ENCODE measurements at places on chromosomes 1 and 21.
A peak's percentile ranks its signal among the peaks of the same experiment; 100 is the strongest.

- DNase-seq = no peak
These were observed 31.0 kb upstream of the SOX13 start for GRCh38 chr1:204041803-204042505.

DNA sequence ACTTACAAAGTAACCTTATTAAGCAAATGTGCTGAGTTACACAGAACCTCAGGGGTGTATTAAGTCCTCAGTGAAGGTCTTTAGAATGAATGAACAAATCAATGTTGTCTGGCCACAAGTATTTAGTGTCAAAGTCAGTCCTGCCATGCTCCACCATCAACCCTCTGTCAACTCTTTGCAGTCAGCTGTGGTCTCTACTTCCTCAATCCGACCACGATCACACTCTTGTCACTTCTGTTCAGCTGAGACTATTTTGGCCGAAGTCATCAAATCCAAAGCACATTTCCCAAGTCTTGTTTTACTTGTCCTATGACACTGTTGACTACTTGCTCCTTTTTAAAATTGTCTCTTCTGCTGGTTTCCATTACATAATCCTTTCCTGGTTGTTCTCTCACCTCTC is 173.5 kb downstream of the ST6GALNAC5 start:
- no peak for DNase-seq

DNA sequence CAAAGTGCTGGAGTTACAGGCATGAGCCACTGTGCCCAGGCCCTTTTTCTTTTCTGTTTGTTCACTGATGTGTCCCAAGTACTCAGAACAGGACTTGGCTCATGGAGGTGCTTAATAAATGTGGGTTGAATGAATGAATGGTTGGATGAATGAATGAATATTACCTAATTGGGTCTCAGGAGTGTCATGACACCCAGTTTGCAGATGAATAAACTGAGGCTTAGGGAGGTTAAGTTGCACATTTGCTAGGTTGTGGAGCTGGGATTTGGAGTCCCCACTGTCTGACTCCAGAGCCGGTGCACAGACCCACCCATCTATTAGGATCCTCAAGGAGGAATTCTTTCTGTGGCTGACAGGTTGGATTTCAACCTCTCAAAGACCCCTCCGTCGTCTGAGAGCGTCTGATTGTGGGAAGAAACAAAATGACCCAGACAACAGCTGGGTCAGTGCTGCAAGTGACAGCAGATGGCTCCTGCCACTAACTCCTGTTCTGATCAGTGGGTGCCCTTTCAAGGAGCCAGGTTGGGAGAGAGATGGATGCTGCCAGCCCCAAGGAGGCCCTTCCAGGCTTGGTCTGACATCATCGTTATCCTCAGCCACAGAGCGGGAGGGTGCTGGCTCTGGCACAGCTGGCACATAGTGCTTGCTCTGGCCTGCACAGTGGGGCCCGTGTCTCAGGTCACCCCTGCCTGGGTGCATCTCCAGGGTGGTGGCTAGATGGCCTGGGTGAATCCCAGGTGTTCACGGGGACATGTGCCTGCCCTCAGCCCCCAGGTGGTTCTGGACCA is 24.2 kb downstream of the ARHGEF10L start:
- no peak for DNase-seq

DNA sequence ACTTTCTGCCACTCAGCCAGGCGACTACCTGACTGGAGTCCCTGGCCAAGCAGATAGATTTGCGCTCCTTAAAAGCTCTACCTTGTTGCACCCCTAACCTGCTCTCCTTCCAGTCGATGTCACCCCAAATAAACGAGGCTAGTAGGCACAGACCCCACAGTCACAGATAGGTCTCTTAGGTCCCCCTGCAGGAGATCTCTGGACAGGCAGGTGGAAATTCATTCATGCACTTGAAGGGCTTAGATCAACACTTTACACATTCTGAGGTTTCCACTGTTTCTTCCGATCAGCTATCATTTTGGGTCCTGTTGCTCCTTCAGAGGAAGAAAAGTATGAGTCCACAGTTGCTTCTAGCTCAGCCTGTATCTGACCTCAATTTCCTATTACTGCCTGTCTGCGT is 272.6 kb upstream of the FMN2 start:
- DNase-seq = no peak

DNA sequence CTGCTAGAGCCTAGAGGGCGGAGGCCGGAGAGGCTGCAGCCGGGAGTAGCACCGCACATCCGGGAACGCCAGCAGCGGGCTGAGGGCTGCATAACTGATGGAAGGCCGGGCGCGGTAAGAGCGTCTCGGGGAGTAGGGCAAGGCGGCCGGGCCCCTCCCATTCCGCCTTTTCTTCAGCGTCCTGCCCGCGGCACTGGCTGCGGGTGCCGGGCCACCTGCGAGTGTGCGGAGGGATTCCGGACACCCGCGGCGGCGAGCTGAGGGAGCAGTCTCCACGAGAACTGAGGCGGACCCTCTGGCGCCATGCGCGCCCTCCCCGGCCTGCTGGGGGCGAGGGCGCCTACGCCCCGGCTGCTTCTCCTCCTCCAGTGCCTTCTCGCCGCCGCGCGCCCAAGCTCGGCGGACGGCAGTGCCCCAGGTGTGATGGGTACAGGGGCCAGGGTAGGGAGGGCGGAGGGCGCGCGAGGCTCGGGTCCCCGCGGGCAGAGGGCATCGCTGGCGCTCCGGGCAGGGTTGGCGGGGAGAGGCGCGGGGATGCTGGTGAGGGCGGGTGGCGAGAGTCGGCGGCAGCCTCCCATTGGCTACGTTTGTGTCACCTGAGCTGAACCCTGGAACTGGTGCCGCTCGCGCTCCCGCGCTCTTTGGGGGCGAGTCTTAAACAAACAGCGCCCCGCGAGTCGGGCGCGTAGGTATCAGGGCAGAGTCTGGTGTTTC is 334.4 kb downstream of the SRGAP2C start:
- DNase-seq = no peak

DNA sequence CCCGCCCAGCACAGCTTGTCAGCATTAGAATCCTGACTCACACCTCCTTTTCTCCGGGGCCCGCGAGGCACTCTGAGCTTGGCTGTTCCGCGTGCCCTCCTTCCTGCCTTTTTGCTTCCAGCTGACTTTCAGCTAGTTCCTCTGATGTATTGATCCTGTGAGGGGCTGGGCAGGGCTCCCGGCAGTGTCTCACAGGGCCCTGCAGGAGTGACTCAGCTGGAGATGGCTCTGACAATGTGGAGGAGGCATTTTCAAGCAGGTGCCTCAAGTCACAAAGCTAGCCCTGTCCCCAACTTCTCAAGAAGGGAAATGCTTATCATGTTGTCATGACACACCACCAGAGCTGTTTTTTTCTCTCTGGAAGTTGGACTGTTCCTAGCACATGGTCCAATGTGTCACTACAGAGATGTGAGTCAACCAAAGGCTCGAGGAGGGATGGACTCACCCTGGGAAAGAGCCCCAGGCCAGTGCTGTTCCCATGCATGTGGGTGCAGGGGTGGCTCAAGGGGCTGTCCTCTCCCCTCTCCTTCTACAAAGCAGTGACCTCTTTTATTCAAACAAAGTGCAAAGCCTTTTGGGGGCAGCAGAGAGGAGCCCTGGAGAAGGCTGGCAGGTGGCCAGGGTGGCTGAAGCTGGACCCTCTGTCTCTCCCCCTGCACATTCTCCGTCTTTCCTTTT is 30.6 kb downstream of the SYT6 start:
- no peak for DNase-seq

- peak; percentile 20 for DNase-seq
These were observed 26.1 kb upstream of the SMIM12 start for GRCh38 chr1:34885405-34886247.

DNA sequence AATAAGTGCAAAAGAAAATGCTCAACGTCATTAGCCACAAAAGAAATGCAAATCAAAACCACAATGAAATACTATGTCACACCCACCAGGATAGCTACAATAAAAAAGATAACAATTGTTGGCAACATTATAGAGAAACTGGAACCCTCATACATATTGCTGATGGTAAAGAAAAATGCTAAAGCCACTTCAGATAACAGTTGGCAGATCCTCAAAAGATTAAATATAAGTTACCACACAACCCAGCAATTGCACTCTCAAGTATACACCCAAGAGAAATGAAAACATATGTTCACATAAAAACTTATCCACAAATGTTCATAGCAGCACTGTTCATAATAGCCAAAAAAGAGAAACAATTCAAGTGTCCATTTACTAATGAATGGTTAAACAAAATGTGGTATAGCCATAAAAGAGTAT is 20.7 kb downstream of the TRIM33 start:
- no peak for DNase-seq

- no peak for DNase-seq
These were observed 25.5 kb upstream of the C1orf159 start for GRCh38 chr1:1141244-1141910.

DNA sequence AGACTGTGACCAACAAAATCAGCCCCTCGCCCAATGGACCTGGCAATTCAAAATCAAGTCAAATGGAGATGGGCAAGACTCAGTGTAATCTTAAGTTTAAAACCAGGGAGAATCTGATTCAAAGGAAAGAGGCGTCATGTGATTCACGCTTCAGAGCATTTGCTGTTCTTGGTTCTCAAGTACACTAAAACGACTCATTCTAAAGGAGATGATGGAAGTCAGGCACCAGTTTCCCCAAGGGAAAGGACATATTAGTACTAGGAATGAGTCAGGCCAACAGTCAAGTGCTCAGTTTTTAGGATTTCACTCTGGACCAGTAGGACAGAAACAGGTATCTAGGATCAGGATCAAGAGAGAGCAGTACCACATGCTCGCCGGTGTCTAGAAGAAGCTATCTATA is 429.6 kb downstream of the PLPP3 start:
- no peak for DNase-seq

- no peak for DNase-seq
These were observed 68.9 kb downstream of the CAMTA1 start for GRCh38 chr1:6854166-6854565.

- no peak for DNase-seq
These were observed at the start of gene TMEM269 for GRCh38 chr1:42784946-42785693. Gene TMEM269 (plus strand): TSS chr1:42784991. CDS start chr1:42789894, 4,903 bp downstream.

DNA sequence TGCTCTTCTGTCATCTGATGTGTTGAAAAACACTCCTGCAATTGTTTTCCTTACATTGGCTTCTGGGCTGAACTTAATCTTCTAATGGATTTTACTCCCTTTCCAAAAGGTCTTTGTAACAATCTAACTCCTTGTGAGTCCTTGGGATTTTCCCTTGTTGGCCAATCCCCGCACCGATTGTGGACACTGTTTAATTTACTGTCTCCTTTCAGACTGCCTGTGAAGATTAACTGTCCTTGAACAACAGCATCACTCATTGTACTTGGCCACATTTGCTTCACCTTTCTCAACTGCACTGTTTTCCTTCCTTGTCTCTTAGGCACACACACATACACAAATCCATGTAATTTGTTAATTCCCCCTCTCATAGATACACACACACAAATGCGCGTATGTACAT is 120.4 kb downstream of the SPATA46 start:
- no peak for DNase-seq

DNA sequence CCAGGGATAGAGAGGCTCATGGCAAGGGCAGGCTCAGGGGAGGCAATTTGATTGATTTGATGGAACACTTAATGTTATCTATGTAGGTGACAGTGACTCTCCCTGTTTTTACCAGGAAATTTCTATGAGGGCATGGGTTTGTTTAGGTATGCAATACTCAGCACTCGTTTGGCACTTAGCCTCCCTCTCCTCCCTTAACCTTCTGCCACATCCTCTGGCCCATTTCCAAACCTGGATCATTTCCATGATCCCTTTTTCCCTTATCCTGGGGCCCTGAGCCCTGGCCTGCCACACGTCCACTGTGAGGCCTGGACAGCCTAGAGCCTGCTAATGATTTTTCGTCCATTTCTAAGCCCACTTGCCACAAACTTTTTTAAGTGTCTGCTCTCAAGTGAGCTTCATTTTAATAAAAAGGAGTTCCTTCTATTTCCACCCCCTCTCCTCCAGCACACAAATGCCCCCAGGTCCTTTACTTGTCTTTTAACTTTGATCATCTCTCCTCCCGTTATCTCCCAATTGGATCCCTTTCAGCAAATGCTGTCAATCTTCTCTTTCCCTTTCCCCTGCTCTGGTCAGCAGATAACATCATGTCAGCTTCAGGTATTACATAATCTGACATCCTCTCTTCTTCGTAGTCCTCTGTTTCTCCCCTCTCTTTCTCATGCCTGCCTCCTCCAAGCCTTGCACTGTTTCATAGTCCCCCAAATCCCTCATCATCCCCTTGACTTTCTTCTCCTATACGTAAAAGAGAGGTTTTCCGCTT is 37.8 kb upstream of the GADD45A start:
- DNase-seq = peak; percentile 64

- no peak for DNase-seq
These were observed 44.3 kb upstream of the FAM89A start for GRCh38 chr1:231084353-231084752.

- no peak for DNase-seq
These were observed 25.2 kb downstream of the MAGI3 start for GRCh38 chr1:113415310-113416070.

GRCh38 chr1:46180082-46180616 is 3.9 kb upstream of the P3R3URF start:
- peak; percentile 57 for DNase-seq

GRCh38 chr1:231781892-231782291 is 155.3 kb downstream of the DISC1 start:
- no peak for DNase-seq

GRCh38 chr1:4701276-4701675 is 46.9 kb downstream of the AJAP1 start:
- no peak for DNase-seq

- no peak for DNase-seq
These were observed 144.2 kb upstream of the KRTAP19-8 start for GRCh38 chr21:31182231-31183140.
